RKO (cell line): ENCODE measurements at places on chromosomes 16 and 17.

- DNase-seq, result no peak
Measured at GRCh38 chr16:1715220-1715619, 9.2 kb downstream of the MAPK8IP3 start.

- DNase-seq, result no peak
Measured at GRCh38 chr16:28204622-28205021, 7.1 kb downstream of the XPO6 start.

DNA sequence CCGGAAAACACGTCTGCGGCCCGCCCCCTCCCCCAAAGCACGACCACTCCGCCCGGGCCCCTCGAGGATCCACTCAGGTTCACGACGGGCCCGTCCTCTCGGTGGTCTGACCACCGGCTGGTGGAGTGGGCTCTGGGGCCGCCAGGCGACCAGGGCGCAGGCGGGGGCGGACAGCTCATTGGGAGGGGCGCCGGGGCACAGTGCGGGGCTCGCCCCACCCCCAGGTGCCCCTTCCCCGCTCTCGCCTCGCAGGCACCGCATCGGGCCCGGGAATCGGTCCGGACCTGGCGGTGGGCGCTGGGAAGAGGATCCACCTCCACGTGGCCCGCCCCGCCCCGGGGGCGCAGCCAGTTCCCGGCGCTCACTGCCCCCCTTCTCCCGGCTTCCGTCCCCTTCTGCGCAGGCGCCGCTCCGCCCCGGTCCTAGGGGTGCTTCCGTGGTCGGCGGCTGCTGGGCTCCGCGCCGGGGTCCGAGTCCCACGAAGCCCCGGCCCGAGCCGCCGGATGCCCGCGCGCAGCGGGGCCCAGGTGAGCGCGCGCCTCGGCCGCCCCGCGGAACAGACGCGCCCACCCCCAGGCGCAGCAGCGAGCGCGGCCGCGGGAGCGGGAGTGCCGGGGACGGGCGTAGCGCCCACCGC lies at the start of gene MPG:
Gene MPG (plus strand): TSS at position 419 of the 637 bp plus-strand sequence. CDS start 85 bp downstream, at position 504.
- DNase-seq, result peak; percentile 82

GRCh38 chr16:19135201-19135842 lies 21.6 kb downstream of the ITPRIPL2 start:
- no peak for DNase-seq

GRCh38 chr17:36816907-36817288 lies 120.4 kb upstream of the LHX1 start:
- no peak for DNase-seq

GRCh38 chr16:58518083-58518979 lies 3.0 kb downstream of the SETD6 start:
- peak; percentile 62 for DNase-seq
